ENCODE measurements at places on chromosomes 12 and 14.

DNA sequence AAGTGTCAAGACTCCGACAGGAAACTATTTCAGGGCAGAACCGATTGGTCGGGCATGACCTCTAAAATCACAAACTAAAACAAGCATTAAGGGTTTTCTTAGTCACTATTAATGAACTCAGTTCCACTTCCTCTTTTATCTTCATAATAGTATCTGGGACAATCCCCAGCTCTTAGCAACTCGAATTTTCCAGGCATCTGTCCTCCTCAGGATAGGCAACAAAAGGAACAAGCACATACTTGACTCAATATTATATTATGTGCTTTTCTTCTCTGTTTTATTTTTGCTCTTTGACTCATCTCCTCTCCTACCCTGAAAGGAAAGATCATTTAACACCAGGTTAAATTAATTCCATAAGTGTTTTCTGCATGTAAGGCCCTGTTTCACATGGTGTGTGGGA lies 638.3 kb upstream of the TBX3 start:
- peaks cover 20% of the 10 kb centered on the region for H3K4me1 ChIP-seq
- H3K36me3 ChIP-seq: no peaks in the 10 kb centered on the region
- H3K27me3 ChIP-seq: no peaks in the 10 kb centered on the region

DNA sequence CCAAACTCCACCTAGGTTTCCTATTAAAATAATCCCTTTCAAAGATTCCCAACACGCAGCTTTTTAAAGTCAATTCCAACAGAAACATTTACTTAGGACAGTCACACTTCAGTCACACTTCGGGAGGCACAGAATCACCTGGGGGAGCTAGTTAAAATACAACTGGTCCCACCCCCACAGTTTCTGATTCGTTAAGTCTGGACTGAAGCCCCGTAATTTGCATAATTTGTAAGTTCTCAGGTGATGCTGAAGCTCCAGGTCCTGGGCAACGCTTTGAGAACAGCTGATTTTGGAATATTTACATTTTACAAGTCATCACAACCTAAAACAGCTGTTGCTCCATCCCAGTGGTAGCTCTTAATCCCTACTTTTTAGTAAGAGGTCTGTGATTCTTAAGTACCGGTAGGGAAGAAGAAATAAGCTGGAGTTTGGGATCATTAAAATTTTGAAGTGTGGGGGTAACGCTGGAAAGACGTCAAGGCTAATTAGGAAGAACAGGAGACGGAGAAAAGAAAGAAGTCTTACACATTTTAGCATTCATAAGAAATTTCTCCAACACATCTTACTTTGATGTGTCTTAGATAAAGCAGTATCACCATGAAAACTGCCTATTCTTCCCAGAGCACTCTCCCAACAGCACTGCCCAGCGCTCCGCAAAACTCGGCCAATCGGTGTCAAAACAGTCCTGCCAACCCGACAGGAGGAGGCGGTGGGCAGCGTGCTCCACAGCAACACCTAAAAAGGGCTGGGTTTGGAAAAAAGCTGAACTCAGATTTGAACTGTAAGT lies 1.1 kb downstream of the IPO8 start:
- no peaks in the 10 kb centered on the region for H3K4me1 ChIP-seq
- DNase-seq: peak; percentile 23
- peak overlapping the region; percentile 86 for H3K27ac ChIP-seq
- H3K27me3 ChIP-seq: no peaks in the 10 kb centered on the region

DNA sequence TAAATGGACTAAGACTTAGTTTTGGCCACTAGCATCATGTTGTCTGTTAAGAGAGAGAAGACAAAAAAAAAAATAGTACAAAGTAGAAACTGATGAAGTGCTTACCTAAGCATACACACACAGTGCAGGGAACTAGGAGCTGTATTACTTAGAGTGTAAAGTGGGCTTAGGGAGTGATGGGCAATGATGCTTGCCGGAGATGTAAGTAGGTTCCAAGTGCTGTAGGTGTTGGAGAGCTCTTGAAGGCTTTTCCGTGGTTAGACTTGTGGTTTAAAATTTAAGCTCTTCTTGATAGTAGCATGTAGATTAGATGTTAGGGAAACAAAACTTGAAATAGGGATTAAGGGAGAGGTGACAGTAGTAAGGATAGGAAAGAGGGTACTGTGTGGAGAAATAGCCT lies 34.7 kb downstream of the MIA2 start:
- H3K27ac ChIP-seq: no peak overlapping the region
- H3K4me1 ChIP-seq: peaks cover 16% of the 10 kb centered on the region
- DNase-seq: no peak
- peak overlapping the region; percentile 17 for H3K4me3 ChIP-seq

DNA sequence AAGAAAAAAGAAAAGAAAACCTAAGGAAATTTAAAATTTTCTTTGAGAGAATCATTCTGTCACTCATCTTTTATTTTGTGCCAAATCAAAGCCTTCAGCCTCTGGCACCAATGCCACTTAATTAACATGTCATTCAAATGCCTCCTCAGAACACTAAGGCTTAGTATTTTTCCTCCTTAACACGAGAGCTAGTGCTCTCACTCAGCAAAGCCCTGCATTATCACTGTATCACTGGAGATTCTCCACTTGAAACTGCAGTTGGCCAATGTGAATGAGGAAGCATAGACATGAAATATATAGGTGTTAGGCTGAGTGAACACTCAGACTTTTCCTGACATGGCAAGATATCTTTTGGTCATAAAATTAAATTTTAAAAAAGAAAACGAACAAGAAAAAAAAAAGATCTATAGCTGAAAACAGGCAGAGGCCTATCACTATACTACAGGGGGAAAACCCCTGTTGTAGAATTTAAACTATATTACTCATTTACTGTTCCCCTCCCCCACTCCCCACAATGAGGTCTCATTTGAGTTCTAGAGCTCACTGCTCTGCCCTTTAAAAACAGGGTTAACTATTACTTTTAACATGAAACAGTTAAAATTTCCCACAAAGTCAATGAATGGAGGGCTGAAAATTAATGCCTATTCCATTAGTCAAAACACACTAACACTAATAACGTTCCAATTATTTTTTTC lies 5.1 kb downstream of the MBIP start:
- H3K4me1 ChIP-seq: peaks cover 4% of the 10 kb centered on the region
- no peak overlapping the region for H3K27ac ChIP-seq
- no peak overlapping the region for H3K4me3 ChIP-seq
- H3K36me3 ChIP-seq: no peaks in the 10 kb centered on the region

- peaks cover 23% of the 10 kb centered on the region for H3K4me1 ChIP-seq
- H3K36me3 ChIP-seq: no peaks in the 10 kb centered on the region
- no peaks in the 10 kb centered on the region for H3K27me3 ChIP-seq
- no peak overlapping the region for H3K4me3 ChIP-seq
- no peak overlapping the region for H3K27ac ChIP-seq
Observed at GRCh38 chr12:94603434-94604365, 46.7 kb downstream of the TMCC3 start.

DNA sequence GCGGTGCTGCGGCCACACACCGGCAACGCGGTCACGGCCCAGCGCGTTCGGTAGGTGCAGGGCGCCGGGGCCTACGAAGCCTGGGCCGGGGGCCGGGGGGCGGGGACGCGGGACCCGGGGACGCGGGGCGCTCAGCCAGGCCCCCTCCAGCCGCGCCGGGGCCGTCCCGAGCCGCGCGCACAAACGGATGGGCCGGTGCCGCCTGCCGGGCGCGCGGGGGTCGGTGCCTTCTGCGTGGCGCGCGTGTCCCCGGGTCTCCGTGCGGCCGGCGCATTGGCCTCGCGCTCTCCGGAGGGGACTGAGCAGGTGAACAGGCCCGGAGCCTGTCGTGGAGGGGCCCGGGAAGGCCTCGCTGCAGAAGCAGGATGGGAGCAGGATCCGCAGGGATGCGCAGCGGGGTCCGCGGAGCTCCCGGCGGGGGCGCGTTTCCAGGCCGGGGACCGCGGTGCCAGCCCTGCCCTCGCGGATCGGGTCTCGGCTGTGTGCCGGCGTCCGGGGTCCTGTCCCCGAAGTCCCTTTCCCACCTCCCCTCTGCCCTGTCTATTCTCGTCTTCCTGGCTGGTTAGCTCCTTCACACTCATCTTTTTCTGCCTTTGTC lies 421 bp downstream of the GLT1D1 start:
- no peak overlapping the region for H3K27ac ChIP-seq
- no peak for DNase-seq
- H3K27me3 ChIP-seq: no peaks in the 10 kb centered on the region
- no peaks in the 10 kb centered on the region for H3K4me1 ChIP-seq
- H3K36me3 ChIP-seq: no peaks in the 10 kb centered on the region
- H3K4me3 ChIP-seq: no peak overlapping the region

- no peak overlapping the region for H3K4me3 ChIP-seq
- no peak for DNase-seq
- H3K4me1 ChIP-seq: no peaks in the 10 kb centered on the region
- no peaks in the 10 kb centered on the region for H3K27me3 ChIP-seq
- no peaks in the 10 kb centered on the region for H3K36me3 ChIP-seq
- H3K27ac ChIP-seq: no peak overlapping the region
Observed at GRCh38 chr12:12081836-12082497, 11.2 kb downstream of the BCL2L14 start.

- no peaks in the 10 kb centered on the region for H3K36me3 ChIP-seq
- H3K27ac ChIP-seq: no peak overlapping the region
- H3K4me1 ChIP-seq: no peaks in the 10 kb centered on the region
- no peak overlapping the region for H3K4me3 ChIP-seq
- H3K27me3 ChIP-seq: no peaks in the 10 kb centered on the region
Observed at GRCh38 chr12:49832836-49833421, 4.7 kb upstream of the NCKAP5L start.

DNA sequence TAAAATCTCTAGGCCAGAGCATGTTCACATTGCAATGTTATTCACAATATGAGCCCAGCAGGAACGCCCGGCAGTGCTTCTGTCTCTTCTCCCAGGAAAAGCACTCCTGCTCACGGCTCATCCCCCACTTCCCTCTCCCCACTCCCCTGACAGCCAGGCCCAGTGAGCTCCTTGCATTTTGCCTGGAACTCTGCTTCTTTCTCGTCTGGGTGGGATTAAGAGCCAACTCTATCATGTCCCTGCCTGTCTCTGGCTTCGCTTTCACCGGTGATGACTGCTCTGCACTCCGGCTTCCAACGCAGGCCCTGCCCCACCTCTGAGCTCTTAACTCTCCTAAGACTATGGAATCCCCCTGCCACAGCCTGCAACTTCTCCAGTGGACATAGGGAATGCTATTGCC lies 2.5 kb downstream of the PLEK2 start:
- no peak overlapping the region for H3K27ac ChIP-seq
- H3K4me1 ChIP-seq: no peaks in the 10 kb centered on the region
- peaks cover 14% of the 10 kb centered on the region for H3K27me3 ChIP-seq
- H3K4me3 ChIP-seq: no peak overlapping the region

- DNase-seq: peak; percentile 11
- H3K27me3 ChIP-seq: no peaks in the 10 kb centered on the region
- H3K27ac ChIP-seq: peak overlapping the region; percentile 90
- H3K36me3 ChIP-seq: no peaks in the 10 kb centered on the region
- peak overlapping the region; percentile 91 for H3K4me3 ChIP-seq
Observed at GRCh38 chr12:104459368-104459909, 2.7 kb downstream of the CHST11 start.

DNA sequence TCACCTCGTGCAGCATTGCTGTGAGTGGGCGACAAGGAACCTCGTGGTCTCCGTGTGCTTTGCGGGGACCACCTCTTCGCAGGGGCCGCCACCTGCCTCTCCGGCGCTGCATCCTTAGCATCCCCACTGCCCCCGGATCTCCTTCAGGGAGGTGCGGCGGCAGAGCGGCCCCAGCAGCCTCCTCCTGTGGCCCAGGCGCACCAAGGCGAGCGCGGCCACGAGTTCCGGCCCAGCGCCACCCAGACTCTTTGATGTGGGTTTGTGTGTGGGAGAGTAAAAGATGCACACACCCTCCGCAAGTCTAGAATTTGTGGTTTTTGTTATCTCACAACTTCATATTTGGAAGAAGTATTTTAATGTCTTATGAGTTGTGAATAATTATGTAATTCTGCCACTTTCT lies 118.8 kb upstream of the DIO3 start:
- H3K27ac ChIP-seq: no peak overlapping the region
- no peaks in the 10 kb centered on the region for H3K4me1 ChIP-seq
- H3K4me3 ChIP-seq: no peak overlapping the region
- H3K36me3 ChIP-seq: no peaks in the 10 kb centered on the region
- DNase-seq: no peak

DNA sequence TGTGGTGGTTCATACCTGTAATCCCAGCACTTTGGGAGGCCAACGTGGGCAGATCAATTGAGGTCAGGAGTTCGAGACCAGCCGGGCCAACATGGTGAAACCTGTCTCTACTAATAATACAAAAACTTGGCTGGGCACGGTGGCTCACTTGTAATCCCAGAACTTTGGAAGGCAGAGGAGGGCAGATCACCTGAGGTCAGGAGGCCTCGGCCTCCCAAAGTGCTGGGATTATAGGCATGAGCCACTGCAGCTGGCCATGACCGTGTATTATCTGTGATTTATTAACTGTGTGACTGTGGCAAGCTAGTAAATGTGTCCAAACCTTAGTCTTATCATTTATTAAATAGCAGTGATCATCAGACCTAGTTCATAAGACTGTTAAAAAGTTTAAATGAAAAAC lies 7.1 kb upstream of the ITPK1 start:
- no peak for DNase-seq
- no peak overlapping the region for H3K4me3 ChIP-seq
- H3K27ac ChIP-seq: no peak overlapping the region
- no peaks in the 10 kb centered on the region for H3K4me1 ChIP-seq

DNA sequence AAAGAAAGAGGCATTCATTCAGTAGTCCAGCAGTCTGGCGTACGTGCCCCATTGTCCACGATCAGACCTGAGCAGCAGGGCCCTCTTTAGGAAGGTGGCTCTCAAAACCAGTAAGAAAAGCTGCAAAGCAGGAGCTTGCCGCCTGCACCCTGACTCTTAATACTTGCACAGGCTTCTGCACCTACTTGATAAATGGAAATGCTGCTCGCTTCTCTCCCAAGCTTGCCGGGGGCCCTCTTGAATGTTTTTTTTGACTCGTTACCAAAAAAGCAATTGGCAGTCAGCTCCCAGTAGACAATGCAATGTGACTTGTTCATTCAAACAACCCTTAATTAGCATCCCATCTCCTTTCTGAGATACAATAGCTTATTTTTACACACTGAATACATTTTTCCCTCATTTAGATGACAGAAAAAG lies 27.2 kb upstream of the PTPRB start:
- H3K27ac ChIP-seq: no peak overlapping the region
- no peaks in the 10 kb centered on the region for H3K4me1 ChIP-seq
- H3K27me3 ChIP-seq: no peaks in the 10 kb centered on the region
- H3K4me3 ChIP-seq: no peak overlapping the region
- H3K36me3 ChIP-seq: no peaks in the 10 kb centered on the region

- no peak for DNase-seq
- H3K27ac ChIP-seq: no peak overlapping the region
- no peaks in the 10 kb centered on the region for H3K4me1 ChIP-seq
- H3K4me3 ChIP-seq: no peak overlapping the region
- H3K36me3 ChIP-seq: no peaks in the 10 kb centered on the region
Observed at GRCh38 chr12:89821896-89822295, 113.3 kb upstream of the ATP2B1 start.

DNA sequence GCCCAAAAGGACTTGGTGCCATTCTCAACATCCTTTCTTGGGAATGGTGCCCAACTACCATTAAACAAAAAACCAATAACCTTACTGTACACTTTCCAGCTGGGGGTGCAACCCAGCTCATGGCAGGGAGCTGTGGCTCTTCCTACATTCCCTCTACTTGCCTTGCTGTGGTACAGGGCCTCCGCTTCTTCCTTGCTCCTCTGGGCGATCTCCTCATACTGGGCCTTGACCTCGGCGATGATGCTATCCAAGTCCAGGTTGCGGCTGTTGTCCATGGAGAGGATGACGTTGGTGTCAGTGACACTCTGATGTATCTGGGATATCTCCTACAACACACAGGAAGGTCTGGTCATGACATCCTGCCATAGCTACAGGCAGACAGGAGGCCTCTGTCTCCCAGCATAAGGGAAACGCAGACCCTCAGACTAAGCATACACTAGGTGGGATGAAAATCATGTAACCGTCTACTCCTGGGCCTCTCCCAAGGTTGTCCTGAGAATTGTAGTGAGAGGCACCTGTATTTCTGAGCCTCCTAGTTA lies 3.9 kb downstream of the KRT2 start:
- DNase-seq: no peak
- H3K4me3 ChIP-seq: no peak overlapping the region
- no peaks in the 10 kb centered on the region for H3K27me3 ChIP-seq
- H3K27ac ChIP-seq: no peak overlapping the region
- peaks cover 5% of the 10 kb centered on the region for H3K4me1 ChIP-seq
